Naive B cell (primary cell): ENCODE measurements at places on chromosomes 3 and 15. TPM values are rescaled to one million over a fixed set of nuclear protein-coding genes. Genes with fewer than 3 reads are reported as not detected.
A peak's percentile ranks its signal among the peaks of the same experiment; 100 is the strongest.

DNA sequence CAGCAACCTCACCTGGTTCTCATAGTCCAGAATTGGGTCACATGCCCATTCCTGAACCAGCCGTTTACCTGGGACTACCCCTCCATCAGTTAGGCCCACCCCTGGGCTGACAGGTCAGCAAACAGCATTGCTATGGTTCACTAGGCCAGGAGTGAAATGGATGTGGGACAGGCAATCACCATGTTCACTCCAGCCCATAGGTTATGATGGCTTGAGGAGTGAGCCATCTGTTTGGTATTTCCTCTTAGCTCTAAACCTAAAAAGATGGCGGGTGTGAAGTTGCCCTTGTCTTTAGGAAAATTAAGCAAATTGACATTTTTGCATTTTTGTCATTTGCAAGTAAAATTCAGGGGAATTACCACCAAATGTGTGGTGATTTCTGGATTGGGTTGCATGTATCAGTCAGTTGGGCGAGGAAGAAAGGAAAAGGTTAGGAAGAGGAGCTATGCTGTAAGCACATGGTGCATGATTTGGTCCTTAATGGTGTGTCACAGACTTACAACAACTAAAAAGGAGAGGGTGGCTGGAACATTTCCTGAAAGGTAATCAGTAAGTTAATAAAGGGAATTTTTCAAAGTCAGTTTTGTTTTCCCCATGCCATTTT is 17.2 kb downstream of the NXPE3 start:
- peaks cover 22% of the 10 kb centered on the region for H3K36me3 ChIP-seq
- H3K27ac ChIP-seq, result peak overlapping the region; percentile 14
- no peak overlapping the region for H3K4me3 ChIP-seq
- H3K27me3 ChIP-seq, result no peaks in the 10 kb centered on the region

- no peak overlapping the region for H3K4me3 ChIP-seq
- no peak overlapping the region for H3K27ac ChIP-seq
- H3K4me1 ChIP-seq, result peaks cover 27% of the 10 kb centered on the region
- no peaks in the 10 kb centered on the region for H3K36me3 ChIP-seq
- DNase-seq, result no peak
- H3K27me3 ChIP-seq, result no peaks in the 10 kb centered on the region
Observed at GRCh38 chr3:195251336-195252065, 19.5 kb downstream of the XXYLT1 start.

DNA sequence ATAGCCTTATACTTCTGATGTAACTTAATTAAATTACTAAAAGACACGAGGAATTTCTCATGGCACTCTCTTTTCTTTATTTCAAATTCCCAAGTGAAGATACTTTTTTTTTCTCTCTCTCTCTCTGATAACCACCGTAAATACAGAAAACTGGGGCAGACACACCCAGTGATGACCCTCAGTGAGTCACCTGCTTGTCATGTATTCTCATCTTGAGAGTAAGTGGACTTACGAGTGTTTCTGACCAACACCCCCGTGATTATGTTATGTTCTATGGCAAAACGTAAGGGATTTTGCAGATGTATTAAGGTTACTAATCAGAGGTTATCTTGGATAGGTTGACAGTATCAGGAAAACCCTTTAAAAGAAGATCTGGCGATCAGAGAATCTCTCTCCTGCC is 348.8 kb upstream of the ZNF717 start:
- no peak overlapping the region for H3K27ac ChIP-seq
- DNase-seq, result no peak
- H3K4me3 ChIP-seq, result no peak overlapping the region
- H3K4me1 ChIP-seq, result no peaks in the 10 kb centered on the region

DNA sequence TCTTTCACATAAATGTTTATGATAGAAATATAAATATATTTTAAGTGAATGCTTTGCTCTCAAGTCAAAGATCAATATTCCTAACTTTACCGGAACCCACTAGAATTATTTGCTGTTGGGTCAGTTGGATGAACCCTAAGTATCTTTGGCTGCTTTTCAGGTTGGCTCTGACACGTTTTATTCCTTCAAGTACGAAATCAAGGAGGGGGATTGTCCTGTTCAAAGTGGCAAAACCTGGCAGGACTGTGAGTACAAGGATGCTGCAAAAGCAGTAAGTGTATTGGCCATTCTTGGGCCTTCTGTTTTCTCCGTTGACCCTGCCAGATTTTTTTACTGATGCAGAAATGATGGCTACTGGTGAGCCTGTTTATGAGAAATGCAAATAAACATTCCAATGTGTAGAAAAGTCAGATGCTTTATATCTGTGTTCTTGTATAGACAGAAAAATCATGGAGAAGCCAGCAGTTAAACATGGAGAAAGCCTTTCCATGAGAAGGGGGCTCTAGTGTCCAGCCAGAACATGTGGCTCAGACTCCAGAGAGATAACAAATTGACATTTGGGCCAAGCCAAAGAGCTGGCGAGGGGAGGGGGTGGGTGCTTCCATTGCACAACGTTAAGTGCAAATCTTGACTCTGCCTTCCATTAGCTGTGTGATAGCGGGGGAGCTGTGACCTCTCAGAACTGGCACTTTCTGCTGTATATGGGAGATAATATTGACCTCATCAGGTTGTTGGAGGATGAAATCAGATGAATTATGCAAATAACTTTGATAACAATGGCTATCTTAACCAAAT is 3.0 kb downstream of the KNG1 start:
- H3K4me3 ChIP-seq, result no peak overlapping the region
- H3K27me3 ChIP-seq, result peaks cover 9% of the 10 kb centered on the region
- H3K4me1 ChIP-seq, result no peaks in the 10 kb centered on the region
- no peaks in the 10 kb centered on the region for H3K36me3 ChIP-seq
- no peak for DNase-seq

DNA sequence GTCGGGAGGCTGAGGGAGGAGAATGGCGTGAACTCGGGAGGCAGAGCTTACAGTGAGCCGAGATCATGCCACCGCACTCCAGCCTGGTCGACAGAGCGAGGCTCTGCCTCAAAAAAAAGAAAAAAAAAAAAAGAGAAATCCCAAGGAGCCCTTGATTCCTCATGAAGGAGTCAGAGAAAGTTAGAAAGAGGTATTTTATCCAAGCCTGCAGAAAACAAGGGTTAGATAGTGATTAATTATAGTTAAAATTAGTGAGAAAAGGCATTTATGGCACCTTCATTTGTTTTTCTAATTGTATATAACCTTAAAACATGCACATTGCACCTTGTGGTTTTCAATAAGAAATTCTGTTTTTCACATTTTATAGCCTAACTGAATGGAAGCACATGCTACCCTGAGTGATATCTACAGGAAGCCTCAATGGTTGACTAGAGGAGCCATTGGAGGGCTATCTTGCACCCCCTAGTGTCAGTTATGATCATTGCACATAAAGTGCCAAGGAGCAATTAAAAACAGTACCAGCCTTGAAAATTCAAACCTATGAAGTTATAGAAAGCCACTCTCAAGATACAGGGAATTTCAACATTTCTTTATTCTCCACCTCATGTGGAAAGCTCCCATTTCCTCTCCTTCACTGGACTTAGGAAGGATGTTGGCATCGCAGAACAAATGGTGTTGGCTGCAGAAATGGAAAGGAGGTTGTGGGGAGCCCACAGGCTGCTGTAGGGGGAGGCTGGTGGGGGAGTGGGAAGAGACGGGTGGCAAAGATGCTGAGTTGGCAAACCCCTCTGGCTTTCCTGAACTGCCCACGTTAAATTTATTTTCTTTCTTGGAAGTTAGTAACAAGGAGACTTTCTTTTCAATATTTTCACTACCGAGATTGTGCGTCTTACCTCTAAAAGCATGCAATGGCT is 48.5 kb downstream of the ITGA11 start:
- H3K27me3 ChIP-seq, result no peaks in the 10 kb centered on the region
- no peaks in the 10 kb centered on the region for H3K36me3 ChIP-seq
- DNase-seq, result peak; percentile 20

- no peak overlapping the region for H3K27ac ChIP-seq
- no peak for DNase-seq
Observed at GRCh38 chr3:33954956-33955355, 156.5 kb downstream of the PDCD6IP start.

DNA sequence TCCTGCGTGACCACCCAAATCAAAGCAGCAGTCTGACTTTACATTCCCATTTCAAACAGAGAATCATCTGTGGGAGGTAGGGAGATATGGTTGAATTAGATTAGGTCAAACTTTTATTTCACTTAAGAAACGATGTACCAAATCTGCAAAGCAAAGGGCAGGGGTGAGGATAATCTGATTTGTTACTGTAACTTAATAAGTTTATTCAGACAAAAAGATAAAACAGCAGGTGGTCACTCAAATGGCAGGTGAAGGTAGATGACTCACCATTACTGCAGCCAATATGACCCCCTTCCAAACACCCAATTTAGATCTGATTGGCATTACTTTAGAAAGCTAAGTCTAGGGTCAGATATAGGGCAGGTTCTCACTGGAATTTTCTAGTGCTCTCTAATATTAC is 651.0 kb upstream of the NAALADL2 start:
- no peak for DNase-seq
- H3K27ac ChIP-seq, result no peak overlapping the region
- H3K27me3 ChIP-seq, result no peaks in the 10 kb centered on the region
- no peaks in the 10 kb centered on the region for H3K4me1 ChIP-seq
- H3K36me3 ChIP-seq, result no peaks in the 10 kb centered on the region

- H3K27me3 ChIP-seq, result no peaks in the 10 kb centered on the region
- peaks cover 39% of the 10 kb centered on the region for H3K4me1 ChIP-seq
- peaks cover 3% of the 10 kb centered on the region for H3K36me3 ChIP-seq
- no peak for DNase-seq
- H3K27ac ChIP-seq, result no peak overlapping the region
Observed at GRCh38 chr3:143928541-143929255, 42.9 kb upstream of the DIPK2A start.

DNA sequence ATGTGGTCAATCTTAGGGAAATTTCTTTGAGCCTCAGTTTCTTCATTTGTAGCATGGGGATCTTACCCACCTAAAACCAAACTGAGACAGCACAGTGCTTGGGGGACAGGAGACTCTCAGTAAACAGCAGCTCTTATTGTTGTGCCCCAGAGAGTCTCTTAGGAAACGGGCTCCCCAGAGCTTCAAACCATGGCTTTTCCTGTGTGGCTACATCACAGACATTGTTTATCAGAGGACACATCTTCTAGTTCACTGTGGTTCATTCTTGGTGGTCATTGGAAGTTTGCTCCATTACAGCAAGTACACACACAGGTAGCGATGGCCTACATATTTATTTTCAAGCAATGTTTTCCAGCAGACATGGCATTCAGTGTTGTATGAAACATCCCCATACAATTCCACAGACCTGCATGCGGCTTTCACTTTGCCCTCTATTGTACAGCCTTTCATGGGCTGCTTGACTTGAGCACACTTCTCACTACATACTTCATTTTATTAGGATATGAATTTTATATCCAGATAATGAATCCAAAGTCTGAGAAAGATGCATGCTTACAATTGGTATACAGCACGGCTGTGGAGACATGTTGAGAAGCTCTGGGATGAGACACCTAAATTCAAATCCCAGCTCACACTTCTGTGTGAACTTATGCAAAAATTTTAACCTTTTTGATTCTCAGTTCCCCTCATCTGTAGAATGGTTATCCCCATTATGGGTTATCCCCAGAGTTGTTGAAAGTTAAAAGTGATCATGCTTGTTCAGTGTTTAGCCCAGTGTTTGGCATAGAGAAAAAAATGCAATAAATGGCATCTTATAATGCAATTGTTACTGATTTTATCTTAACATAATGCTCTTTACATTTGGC is 84.8 kb upstream of the ICE2 start:
- H3K27ac ChIP-seq, result no peak overlapping the region
- no peaks in the 10 kb centered on the region for H3K27me3 ChIP-seq
- no peaks in the 10 kb centered on the region for H3K36me3 ChIP-seq
- H3K4me3 ChIP-seq, result no peak overlapping the region
- H3K4me1 ChIP-seq, result peaks cover 7% of the 10 kb centered on the region

DNA sequence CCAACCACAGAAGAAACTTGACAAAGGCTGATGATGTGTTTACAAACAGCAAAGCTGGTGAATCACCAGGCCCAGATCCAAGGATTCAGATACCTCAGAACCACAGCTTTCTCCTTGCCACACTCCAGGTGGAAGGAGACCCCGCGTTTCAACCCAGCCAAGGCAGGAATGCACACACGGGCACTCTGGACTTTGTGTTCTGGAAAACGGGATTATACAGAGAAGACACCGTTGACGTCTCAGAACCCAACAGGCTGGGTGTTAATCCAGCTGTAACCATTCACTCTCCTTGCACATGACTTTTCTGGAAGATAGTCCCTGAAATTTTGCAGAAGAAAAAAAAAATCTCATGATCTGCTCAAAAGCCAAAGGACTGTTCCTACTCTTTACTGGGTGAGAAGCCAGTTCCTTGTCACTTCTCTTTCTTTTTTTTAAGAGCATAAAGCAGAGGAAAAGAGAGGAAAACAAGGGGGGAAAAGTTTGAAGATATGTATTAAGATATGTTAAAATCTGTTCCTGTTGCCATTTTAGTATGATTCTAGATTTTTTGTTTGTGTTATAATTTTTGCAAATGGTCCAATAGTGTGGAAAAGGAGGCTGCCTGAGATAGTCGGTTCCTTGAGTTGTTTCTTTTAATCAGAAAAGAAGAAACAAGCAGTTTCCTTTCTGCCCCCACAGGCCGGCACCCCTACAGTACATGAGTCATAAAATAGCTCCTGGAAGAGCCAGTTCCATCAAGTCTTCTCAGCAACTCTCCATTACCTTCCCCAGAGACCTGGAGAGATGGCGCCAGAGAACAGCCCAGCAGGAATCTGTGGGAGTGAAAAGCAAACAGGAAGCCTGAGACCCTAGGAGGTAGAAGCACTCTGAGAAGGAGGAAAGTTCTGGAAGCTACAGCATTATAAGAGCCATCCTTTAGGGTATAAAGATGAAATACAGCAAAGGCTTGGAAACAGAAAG is 73.1 kb downstream of the RORA start:
- H3K4me3 ChIP-seq, result no peak overlapping the region
- no peak overlapping the region for H3K27ac ChIP-seq
- no peaks in the 10 kb centered on the region for H3K36me3 ChIP-seq
- H3K4me1 ChIP-seq, result no peaks in the 10 kb centered on the region
- no peak for DNase-seq
- H3K27me3 ChIP-seq, result peaks cover 14% of the 10 kb centered on the region

- H3K4me3 ChIP-seq, result no peak overlapping the region
- H3K36me3 ChIP-seq, result no peaks in the 10 kb centered on the region
- H3K4me1 ChIP-seq, result no peaks in the 10 kb centered on the region
- DNase-seq, result no peak
- H3K27me3 ChIP-seq, result no peaks in the 10 kb centered on the region
Observed at GRCh38 chr15:81947548-81947947, 98.3 kb downstream of the MEX3B start.

- no peaks in the 10 kb centered on the region for H3K27me3 ChIP-seq
- peaks cover 26% of the 10 kb centered on the region for H3K36me3 ChIP-seq
- H3K27ac ChIP-seq, result peak overlapping the region; percentile 98
- DNase-seq, result peak; percentile 39
Observed at GRCh38 chr3:4492208-4493013, 737 bp upstream of the ITPR1 start.

- peaks cover 4% of the 10 kb centered on the region for H3K36me3 ChIP-seq
- H3K4me1 ChIP-seq, result peaks cover 18% of the 10 kb centered on the region
- no peak for DNase-seq
Observed at GRCh38 chr3:184562878-184563560, 1.4 kb downstream of the EPHB3 start.

The PAQR5 gene
- polyA plus RNA-seq, result not detected

The NIT2 gene
- 20.2 TPM for polyA plus RNA-seq

The TFG gene
- 45.1 TPM for polyA plus RNA-seq

The ABCC5 gene
- 11.8 TPM for polyA plus RNA-seq

The PLA2G4F gene
- polyA plus RNA-seq, result not detected

The SLTM gene
- 64.4 TPM for polyA plus RNA-seq

The CASR gene
- not detected for polyA plus RNA-seq
